NCI-H2227 treated with DMSO at 0.1 percent for 48 hours (cell line): ENCODE measurements at places on chromosomes 16 and 17.

GRCh38 chr17:75267411-75268232 is 3.4 kb downstream of the MIF4GD start:
- no peak for DNase-seq

DNA sequence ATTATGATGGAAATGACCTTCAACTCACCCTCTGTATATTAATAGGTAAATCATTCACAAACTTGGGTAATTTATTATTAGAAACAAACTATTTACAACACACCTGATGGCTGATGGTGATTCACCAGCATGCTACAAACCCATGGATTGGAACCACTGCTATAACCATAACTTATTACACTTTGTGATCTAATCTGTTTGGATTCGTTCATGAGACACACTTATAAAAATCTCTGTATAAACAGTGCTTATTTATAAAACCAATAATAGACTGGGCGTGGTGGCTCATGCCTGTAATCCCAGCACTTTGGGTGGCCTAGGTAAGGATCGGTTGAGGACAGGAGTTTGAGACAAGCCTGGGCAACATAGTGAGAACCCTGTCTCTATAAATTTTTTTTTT is 16.0 kb downstream of the SMIM36 start:
- no peak for DNase-seq

DNA sequence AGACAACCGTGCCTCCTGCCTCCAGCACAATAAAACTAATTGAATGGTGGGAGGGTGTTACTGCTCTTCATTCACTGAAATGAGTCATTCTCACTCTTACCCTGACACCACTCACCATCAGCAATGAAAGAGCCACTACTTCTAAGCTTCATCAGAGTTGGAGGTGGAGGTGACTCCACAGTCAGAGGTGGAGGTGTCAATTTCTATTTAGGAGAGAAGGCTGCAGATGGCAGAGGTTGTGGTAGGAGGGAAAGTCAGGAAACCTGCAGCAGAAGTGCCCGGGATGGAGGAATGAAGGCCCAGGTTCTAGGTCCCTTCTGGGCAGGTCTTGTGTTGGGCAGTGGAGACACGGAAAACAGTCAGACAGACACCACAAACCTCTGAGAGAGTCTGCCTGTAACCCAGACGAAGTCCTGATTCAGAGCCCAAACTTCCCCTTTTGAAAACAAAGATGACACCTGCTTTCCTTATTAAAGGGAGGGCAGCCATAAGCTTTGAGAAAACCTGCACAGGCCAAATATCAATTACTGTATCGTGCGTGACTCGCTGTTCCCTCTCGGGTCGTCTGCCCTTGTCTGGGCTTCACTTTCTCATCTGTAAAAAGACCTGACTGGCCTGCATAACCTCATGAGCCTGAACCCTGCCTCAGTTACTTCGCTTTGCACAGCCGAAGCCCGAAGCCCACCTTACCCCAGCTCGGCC is 668 bp downstream of the ATPAF2 start:
- no peak for DNase-seq

GRCh38 chr16:70470927-70471341 is 16.5 kb downstream of the FCSK start:
- DNase-seq: no peak

DNA sequence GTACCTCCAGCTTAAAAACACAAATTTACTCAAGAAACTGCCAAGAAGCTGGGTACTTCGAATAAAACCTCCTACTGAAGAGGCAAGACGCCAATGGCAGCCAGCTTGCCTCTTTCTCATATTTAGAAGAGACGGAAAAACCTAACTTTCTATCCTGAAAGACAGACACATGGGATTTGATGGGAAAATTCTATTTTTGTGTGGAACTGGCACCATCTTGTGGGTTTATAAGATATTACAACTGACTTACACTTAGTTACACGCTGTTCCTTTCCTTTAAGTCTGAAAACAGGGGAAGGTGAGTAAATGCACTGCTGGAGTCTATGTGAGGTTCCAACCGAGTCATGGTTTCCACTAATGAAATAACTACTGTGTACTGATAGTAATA is 10.3 kb downstream of the ZNF18 start:
- DNase-seq: no peak

DNA sequence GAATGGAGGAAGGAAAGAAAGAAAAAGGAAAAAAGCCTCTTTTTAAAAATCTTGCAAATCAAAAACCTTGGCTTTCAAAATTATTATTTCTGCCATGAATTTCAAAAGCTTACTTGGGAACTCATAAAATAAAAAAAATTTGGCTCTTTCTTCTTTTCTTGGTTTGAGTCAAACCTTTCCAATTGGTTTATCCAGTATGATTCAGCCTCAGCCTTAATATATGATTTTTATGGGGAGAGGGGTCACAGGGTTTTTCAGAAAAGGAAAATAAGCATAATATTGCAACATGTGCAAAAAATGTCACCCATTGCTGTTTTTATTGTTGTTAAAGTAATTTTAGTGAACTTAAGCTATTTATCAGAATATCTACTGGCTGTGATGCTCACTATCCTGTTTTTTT is 31.2 kb upstream of the HAPSTR1 start:
- no peak for DNase-seq

DNA sequence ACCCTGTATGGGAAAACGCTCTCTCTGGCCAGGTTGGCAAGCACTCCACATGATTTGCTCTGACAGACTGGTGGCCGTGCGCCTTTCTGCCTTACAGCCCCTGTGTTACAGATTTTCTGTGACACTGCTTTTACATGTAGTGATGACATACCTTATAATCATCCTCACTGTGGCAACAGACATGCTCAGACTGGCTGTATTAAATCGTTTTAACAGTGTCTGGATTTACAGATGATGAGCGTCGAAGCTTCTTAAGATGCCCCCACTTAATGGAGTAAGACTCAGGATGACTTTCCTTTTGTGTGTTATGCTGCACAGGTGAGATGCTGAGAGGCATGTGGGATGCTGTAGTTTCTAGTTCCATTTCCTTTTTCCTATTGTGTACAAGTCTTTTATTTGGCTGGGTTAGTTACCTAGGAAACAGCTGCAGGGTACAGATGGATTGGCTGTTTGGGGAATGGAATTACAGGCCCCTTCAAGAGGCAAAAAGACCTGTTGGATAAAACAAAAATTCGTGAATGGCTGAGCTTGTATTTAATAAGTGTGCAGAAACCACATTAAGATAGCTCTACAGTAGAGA is 20.9 kb upstream of the VWA3A start:
- DNase-seq: no peak

GRCh38 chr16:74736531-74737157 is 36.0 kb upstream of the MLKL start:
- no peak for DNase-seq

DNA sequence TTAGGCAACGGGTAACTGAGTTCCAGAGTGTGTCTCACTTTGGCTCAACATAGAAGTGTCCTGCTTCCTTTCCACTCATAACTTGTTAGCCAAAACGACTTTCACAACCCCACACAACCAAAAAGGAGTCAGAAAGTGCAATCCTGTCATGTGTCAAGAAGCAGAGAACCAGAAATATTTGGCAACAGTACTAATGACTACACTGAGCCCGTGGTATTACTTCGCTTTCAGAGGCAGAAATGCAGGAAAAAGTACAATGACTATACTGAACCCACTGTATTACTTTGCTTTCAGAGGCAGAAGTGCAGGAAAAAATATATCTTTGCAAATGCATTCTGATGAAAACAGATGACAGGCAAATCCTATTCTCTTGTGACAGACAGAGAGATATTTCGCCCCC is 484.6 kb downstream of the KIF2B start:
- DNase-seq: no peak

DNA sequence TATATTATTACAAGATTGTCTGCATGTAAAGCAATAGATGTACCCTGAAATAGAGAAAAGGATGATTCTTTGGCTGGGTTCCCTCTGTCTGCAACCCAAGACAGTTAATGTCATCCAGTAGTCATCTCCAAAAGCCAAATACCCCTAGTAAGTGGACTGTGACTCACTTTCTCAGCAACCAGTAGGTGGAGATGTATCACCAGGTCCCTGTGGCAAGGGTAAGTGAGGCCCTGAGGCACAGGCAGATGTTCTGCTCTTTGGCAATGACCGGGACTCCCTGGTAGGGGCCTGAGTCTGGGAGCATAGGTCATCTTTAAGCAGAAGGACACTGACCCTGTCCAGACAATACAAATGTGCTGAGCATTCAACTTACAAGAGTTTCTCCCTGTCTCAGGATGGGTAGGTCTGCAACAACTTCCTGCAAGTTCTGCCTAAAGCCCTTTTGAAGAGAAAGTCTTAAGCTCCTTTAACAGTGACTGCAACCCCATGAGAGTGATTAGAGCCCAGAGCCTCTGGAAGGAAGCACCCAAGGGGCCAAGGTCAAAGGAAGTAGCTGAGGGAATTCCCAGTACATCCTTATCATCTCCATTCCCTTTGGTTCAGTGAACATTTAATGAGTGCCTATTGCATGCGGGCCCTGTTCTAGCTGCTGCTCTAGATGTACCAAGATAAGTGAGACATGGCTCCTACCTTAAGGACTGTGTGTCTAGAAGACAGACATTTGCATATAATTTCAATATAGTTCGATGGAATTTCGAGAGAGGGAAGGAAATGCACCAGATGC is 31.9 kb downstream of the PMP22 start:
- DNase-seq: no peak

DNA sequence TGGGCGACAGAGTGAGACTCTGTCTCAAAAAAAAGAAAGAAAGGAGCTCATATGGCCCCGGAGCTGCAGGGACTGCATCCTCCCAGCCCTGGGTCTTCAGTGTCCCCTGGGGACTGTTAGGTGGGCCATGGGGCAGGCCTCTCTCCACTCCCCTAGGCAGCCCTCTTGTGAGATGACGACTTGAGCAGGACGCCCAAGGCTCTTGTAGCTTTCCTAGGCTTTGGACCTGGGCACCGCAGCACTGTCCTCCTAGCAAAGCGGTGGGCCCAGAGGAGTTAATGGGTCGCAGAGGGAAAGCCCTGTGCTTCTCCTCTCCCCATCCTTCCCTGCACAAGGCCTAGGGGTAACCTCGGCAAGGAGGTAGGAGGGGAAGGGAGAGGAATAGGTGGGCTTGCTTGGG is 202.2 kb downstream of the NTN1 start:
- no peak for DNase-seq
